ENCODE measurements at places on chromosomes 4 and X.

DNA sequence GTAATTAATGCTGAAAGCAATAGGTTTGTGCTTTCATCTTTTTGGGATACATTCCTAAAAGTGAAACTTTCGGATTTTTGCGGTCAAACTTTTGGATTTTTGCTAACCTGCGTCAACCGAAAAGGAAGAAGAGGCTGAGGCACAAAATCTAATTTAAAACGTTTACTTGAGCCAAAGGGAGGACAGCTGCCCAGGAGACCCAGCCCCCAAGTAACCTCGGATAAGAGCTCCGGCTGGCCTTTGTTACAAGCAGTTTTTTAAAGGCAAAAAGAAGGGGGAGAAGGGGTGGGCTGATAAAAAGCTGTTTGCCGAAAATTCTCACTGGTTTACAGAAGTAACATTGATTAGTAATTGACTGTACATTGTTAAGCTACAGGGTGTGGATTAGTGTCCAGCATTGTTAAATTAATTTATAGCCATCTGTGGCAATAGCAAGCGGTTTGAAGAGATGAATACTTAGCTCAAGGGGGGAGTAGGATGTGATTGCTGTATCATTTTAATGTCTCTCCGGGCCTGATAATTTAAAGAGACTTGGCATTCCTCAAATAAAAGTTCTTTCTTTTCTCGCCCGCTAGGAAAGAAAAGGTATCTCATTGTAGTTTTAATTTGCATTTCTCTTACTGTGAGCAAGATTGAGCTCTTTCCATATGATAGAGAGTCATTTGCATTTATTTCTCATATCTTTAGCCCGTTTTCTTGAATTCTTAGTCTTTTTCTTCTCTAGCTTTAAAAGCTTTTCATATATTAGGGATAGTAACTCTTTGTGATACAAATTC, 59.1 kb upstream of the USP9X start:
- no peak for DNase-seq

DNA sequence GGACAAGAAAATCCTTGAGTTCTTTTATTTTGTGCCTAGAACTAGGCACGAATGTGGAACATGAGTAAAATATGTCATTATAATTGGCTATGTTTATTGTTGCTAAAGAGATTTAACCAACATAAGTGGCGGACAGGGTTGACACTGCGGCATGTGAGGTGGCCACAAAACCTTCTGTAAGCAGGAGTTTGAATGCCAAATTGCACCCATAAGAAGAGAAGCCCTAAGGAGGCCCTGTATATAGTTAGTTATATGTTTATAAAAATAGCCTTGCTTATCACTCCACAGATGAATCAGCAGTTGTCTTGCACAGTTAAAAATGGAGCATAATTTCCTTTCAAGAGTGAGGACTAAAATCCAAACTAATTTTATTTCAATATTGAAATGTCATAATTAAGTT, 336.1 kb downstream of the GBA3 start:
- DNase-seq: no peak

- DNase-seq: no peak
Observed at GRCh38 chr4:155426953-155427352, 50.2 kb upstream of the MAP9 start.

GRCh38 chr4:34043131-34043530, 2201.2 kb downstream of the ARAP2 start:
- DNase-seq: no peak

GRCh38 chrX:129731228-129731627, 7.6 kb upstream of the XPNPEP2 start:
- DNase-seq: no peak

GRCh38 chrX:129716507-129716906, 22.3 kb upstream of the XPNPEP2 start:
- no peak for DNase-seq

DNA sequence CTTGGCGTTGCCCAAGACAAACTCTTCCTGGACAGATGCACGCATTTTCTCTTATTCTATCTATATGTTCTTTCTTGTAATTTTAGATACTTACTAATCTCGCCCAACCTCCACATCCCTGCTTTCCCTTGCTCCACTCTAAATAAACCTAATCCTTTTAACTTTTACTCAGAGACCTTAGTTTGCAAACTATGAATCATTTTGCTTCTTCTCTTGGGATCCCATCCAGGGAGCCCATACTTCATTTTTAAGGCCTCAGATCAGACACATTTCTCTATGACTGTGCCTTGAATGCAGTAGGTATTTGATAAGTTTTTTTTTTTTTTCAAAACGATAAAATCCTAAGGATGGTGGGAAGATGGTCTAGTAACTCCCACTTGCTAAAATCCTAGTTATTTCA, 353.8 kb upstream of the HAND2 start:
- no peak for DNase-seq

- DNase-seq: no peak
Observed at GRCh38 chr4:7186516-7187167, 5.7 kb upstream of the SORCS2 start.

DNA sequence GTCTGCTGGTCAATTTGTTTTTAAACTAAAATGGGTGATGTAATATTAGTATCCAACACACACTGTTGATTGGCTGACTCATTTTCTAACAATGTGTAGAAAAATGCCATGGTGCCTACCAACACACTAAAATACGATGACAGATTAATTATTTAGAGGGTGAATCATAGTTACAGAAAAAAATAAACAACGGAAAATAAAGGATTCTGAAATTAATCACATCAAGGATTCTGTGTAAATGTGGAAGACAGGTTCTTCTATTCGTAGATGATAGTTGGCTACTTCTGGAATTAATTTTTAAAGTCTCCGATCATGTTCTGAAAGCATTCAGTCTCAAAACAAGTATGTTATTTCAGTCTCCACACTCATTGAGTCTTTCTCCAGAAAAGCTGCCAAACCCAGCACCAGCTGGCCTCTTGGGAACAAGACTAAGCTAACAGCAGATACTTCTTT, 8.2 kb upstream of the IQCM start:
- peak; percentile 78 for DNase-seq

GRCh38 chr4:147789596-147789995, 57.7 kb downstream of the ARHGAP10 start:
- no peak for DNase-seq

GRCh38 chrX:23803931-23804381, 21.0 kb downstream of the SAT1 start:
- no peak for DNase-seq

GRCh38 chr4:81399306-81400086, 72.2 kb downstream of the RASGEF1B start:
- DNase-seq: no peak

- no peak for DNase-seq
Observed at GRCh38 chrX:40964633-40965586, 120.3 kb upstream of the USP9X start.
